ENCODE measurements at places on chromosomes 6 and 20.

- DNase-seq = no peak
Observed at GRCh38 chr20:52937591-52938100, 34.5 kb upstream of the TSHZ2 start.

- DNase-seq = peak; percentile 63
Observed at GRCh38 chr20:62122654-62123449, 577 bp downstream of the LSM14B start.

- DNase-seq = no peak
Observed at GRCh38 chr6:89596056-89596455, 42.5 kb downstream of the LYRM2 start.

GRCh38 chr20:43171930-43172329 is 17.8 kb downstream of the PTPRT start:
- no peak for DNase-seq

- DNase-seq = peak; percentile 82
Observed at GRCh38 chr20:47244451-47244850, 112.0 kb downstream of the ZMYND8 start.

DNA sequence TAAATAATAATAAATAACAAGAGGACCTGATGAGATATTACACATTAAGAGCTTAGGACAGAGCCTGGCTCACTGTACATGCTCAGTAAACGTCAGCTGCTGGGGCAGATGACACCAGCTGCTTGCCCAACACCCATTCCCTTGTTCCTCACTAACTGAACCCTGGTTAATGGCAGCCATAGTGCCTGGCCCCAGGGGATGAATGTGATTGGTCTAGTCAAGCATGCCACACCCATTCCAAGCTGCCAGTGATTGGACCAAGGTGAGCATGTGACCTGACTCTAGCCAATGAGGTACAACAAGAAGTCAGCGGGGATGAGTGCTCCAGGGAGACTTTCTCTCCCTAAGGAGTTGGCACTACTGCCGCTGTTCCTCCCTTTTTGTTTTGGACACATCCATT is 85.1 kb upstream of the PTPN1 start:
- no peak for DNase-seq
